ENCODE measurements at places on chromosomes 2 and 18.

GRCh38 chr2:223692191-223692947 lies 90.2 kb upstream of the SCG2 start:
- no peak for DNase-seq

GRCh38 chr2:105072039-105072438 lies 34.2 kb downstream of the MRPS9 start:
- DNase-seq: no peak

- no peak for DNase-seq
These were observed 17.5 kb downstream of the NCAPH start for GRCh38 chr2:96353032-96353561.

GRCh38 chr2:142545036-142545435 lies 332.4 kb upstream of the KYNU start:
- no peak for DNase-seq

DNA sequence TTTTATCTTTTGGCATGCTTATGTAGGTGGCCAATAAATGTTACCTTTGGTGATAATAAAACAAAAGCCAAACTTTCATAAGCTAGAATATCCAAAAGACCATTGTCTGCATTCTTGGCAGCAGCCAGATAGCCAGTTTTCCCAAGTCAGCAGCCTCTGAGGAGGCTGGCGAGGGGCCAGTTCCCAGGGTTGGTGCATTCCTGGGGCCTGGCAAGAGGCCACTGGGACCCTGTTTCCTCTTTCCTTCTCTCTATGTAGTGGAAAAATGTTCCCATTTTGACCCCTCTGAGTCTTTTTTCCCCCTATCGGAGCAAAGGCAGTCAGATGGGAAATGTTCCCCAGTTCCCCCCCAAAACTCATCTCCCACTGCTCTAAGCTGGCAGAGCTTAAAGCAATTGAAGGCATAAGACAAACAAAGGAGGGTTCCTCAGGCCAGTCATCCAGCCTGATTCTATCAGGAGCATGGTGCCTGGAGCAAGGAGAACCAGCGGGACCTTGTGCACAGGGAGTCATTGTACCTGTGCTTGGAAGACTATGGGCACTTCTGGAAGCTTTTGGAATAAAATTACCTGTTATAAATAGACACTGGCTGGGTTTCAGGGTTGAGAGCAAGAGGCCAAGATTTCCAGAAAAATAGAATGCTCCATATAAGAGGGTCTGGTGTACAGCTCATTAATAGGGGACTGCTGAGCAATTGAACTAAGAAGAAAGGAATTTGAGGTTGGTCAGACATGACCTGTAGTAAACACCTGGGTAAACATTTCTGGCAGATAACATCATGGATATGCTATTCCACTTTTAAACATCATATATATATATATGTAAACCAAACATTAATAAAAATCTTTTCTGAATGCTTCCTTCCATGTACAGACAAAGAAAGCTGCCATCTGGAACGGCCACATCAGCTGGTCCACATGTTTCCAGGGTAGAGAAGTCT lies 63.4 kb downstream of the NCKAP5 start:
- DNase-seq: no peak

DNA sequence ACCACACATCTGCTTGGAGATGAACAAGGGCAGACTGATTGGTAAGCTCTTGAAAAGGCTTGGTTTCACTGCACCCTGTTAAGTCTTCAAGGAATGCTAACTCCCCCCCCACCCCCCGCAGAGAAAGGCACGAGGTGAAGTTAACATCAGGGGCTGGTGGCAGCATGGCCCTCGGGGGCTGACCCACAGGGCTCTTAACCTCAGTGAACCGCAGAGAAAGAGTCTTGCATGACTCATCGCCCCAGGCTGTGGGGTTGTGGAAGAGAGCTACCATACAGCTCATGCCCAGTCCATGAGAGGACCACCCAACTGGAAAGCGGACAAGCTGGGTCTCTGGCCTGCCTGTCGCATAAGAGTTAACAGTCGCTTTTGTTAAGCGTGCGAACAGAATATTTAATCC lies 10.6 kb upstream of the CEP68 start:
- DNase-seq: no peak

GRCh38 chr18:70332694-70333093 lies 43.8 kb downstream of the SOCS6 start:
- DNase-seq: no peak

DNA sequence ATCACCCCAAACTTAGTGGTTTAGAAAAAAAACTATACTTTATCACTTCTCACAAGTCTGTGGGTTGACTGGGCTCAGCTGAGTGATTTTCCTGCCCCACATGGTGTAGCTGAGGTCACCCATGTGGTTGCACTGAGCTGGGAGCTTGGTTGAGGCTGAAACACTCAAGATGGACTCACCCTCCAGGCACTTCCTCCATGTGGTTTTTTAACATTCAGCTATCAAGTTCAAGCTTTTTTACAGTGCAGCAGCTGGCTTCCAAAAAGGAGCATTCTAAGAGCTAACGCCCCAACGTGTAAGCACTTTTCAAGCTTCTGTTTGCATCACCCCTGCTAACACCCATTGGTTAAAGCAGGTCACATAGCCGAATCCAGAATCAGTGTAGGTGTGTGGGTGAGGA lies 105.9 kb upstream of the CREB1 start:
- DNase-seq: no peak

GRCh38 chr2:214674278-214674677 lies 135.2 kb downstream of the BARD1 start:
- no peak for DNase-seq

GRCh38 chr2:32591669-32592463 lies 36.0 kb upstream of the TTC27 start:
- no peak for DNase-seq

DNA sequence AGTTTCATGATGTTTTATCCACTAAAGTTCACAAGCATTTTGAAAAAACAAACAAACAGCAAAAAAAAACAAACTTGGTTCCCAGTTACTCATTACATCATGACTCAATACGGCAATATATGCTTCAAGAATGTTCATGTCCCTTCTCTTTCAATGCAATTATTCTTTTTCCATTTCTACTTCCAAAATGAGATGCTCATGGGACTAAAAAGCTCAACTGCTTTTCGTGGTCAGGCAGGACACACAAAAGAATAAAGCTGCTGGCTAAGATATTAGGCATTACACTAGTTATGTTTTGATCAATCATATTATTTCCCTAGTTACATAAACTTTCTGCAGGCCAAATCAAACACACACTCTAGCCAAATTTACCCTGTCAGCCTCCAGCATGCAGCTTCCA lies 301.3 kb downstream of the EPHA4 start:
- no peak for DNase-seq

- peak; percentile 38 for DNase-seq
These were observed 13.6 kb upstream of the THADA start for GRCh38 chr2:43609290-43609918.

- no peak for DNase-seq
These were observed 16.3 kb downstream of the NYAP2 start for GRCh38 chr2:225415792-225416191.

DNA sequence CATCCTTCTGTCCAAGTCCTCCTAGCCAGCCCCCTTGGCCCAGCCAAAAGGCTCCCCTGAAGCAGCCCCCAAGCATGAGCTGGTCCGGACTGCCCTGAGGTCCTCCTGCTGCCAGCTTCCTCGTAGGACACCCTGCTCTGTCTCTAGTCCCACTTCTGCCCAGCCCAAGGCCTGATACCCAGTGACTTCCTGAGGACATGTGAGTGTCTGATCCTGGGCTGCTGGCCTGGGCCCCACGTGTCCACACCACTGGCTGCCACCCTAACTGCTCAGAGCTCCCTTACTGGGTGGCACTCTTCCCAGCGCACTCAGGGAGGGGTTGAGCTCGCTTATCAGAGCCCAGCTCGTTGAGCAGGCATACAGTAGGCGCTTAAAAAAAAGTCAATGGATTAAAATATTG lies 34.4 kb upstream of the PDIA6 start:
- DNase-seq: no peak

DNA sequence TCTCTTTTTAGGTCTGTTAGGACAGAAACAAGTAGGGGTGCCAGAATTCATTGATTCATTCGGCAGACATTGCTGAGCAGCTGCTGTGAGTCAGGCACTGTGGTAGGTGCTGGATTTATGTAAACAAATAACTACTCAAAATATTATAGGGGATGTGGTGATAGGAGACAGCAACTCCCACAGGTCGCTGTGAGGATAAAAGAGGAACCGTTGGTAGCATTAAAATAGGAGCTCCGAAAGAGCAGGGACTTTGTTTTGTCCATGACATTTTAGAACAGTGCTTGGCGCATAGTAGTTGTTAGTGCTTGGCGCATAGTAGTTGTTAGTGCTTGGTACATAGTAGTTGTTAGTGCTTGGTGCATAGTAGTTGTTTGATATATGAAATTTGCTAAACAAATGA lies 29.2 kb downstream of the ATP6V1C2 start:
- no peak for DNase-seq

DNA sequence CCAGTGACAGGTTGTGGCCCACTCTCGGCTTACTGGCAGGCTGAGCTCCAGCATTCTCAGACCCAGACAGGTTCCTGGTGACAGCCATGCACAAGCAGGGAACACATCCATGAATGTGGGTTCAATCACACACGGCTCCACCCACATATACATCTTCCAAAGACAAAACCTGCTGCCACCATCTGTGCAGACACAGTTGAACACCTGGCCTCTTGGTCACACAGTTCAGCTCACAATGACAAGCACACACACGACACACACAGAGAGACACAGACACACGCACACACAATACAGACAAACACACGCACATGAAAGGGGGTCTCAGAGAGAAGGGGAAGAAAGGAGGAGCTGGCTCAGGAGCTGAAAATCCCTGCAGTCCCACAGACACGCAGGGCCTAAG lies 32.1 kb upstream of the PTMA start:
- DNase-seq: no peak

DNA sequence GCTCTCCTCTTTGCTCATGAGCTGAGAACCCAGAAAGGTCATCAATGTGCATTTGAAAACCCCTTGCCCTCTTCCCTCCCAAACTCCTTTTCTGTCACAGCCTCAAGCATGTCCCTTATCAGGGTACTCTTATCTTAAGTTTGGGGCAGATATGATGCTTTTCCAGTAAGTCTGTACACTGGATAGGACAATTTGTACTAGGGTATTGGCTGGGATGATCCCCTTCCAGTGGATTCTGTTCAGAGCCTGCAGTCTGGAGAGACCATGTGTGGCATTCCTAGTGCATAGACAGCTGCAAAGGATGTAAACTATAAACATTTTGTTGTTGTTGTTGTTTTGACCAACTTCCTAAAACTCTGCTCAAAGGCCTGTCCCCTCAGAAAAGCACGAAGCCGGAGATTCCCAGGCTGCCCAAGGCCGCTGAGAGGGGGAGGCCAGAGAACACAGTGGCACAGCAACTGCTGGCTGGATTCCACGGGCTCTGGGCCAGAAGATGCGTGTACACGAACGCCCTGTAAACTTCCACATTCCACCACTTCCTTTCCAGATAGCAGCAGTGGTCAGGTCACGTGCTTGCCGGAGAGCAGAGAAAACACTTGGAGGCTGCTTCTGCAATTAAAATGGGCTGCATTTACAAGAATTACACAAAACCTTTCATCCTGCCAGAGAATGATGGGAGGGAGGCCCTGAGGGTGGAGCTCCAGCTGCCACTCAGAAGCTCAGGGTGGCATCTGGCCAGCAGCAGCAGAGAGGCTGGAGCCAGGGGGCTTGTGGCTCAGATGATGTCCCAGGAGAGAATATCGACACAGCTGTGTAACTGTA lies 42.1 kb downstream of the BMP10 start:
- DNase-seq: peak; percentile 44

GRCh38 chr2:126749537-126749936 lies 93.6 kb downstream of the GYPC start:
- no peak for DNase-seq

GRCh38 chr18:30957066-30957465 lies 85.5 kb downstream of the DSC3 start:
- no peak for DNase-seq

DNA sequence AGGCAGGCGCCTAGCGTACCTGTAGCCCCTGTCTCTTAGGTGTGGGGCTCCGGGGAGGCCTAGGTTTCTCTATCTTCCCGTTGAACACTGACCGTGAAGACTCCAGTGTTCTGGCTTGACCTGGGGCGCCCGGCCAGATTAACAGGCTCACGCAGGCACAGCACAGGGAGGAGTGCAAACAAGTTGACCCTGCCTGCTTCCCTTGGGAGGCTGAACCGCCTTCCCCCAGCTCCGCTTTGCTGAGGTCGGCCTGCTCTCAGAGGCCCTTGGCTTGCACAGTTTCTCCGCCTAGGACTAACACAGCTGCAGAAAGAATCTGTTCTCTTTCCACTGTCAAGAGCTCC lies 567 bp downstream of the PCYOX1 start:
- DNase-seq: no peak

DNA sequence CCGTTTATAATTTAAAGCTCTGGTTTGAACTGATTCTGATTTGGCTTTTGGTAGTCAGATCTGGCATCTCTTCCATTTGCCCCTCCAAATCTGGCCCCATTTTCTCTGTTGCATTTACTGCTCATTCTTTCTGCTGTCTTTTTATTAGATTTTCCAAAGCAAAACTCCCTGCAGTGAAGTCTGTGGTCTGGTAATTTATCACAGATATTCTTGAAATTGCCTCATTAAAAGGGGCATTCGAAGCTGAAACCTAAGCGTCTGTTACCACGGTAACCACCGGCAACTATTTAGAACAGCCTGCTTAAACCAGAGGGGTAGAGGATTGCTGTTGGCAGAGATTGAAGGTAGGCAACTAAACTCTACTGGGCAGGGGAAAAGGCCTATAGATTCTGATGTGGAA lies 111.5 kb upstream of the UPP2 start:
- DNase-seq: no peak

GRCh38 chr18:44536046-44536445 lies 144.6 kb upstream of the SETBP1 start:
- no peak for DNase-seq

- DNase-seq: no peak
These were observed 69.9 kb downstream of the CTAGE1 start for GRCh38 chr18:22347606-22348511.

- no peak for DNase-seq
These were observed 83.4 kb downstream of the ZFP36L2 start for GRCh38 chr2:43142921-43143438.

GRCh38 chr2:7057865-7058400 lies 140.7 kb downstream of the RNF144A start:
- no peak for DNase-seq

- no peak for DNase-seq
These were observed 439.1 kb upstream of the HNMT start for GRCh38 chr2:137525132-137525531.

- no peak for DNase-seq
These were observed 330.8 kb downstream of the OSR1 start for GRCh38 chr2:19027626-19028025.

DNA sequence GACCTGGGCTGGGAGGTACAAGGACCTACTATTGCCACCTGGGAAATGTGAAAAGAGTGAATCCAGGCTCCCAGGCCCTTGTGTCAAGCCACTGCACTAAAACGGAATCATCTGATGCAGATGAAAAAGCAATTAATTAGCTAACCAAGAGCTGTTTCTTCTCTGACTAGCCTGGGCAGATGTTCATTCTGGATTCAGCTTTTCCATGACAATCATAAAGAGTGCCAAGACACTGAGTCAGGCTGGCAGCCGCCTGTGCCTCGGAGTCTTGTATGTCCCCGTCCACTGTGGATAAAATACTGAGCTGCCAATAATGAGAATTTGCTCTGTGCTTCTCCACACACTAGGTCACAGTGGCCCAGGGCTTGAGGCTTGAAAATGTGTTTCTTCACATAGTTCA lies 21.7 kb upstream of the LCLAT1 start:
- no peak for DNase-seq

Data from germinal center (tissue), 1 donor.